Stimulated activated CD8-positive, alpha-beta memory T cell treated with anti-CD3 and anti-CD28 coated beads, Interleukin-7, amount 100 ng/mL, for 1 hour (primary cell): ENCODE measurements at places on chromosomes 4 and X.

DNA sequence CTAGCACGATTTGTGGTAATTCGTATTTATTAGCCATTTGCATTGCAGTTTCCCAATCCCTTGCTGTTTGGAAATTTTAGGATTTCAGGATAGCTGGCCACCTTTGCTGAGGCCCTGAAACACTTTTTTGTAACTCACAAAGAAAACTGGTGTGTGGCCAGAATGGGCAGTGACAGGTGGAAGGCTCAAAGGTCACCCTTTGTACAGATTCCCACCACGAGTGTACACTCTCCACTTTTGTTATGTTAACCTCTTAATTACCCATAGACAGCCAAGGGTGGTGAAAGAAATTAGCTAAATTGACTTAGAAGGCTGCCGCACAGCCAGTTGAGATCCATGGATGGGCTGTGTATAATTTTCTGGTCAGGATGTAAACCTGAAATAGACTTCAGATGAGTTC, 109.7 kb upstream of the ARX start:
- DNase-seq = no peak

- DNase-seq = no peak
Measured at GRCh38 chrX:109871121-109871888, 131.6 kb upstream of the TMEM164 start.

DNA sequence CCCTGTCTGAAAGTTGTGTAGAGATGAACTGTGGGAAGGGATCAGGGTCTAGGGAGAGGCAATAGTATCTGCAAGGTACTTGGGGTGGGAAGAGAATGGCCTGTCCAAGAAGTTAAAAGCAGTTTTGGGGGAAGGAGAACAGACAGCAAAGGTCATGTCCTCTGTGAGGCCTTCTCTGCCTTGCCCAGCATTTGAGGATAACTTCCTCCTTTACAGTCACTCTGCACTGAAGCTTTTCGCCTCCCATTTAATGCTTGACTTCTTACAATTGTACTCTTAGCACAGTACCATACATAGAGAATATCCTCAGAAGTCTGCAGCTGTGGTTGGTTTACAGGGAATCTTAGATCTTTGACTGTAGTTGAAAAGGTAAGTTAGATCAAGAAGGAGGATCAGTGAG, 121.8 kb upstream of the AP1S2 start:
- no peak for DNase-seq

DNA sequence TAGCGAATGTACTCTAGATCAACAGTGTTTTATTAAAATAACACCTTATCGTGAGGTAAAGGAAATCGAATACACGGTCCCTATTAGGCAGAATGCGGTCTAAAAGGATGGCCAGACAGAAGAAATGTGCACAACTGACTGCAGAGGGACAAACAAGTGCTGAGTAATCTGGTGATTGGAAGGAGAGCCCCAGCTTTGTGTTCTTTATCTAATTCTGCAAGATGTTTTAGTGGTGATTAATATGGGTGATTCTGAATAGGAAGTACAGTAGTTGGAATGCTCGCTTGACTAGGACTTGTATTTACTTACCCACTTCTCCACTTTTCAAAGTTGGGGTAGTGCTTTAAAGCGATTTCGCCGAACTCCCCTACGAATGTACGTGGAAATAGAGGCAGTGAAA, 1.2 kb downstream of the WDR44 start:
- no peak for DNase-seq
